ENCODE measurements at places on chromosomes 3 and 15.

- DNase-seq, result peak; percentile 54
These were observed 25.3 kb downstream of the ADGRG7 start for GRCh38 chr3:100634493-100635272.

GRCh38 chr3:152780553-152780952 is 54.4 kb upstream of the P2RY1 start:
- DNase-seq, result peak; percentile 2

DNA sequence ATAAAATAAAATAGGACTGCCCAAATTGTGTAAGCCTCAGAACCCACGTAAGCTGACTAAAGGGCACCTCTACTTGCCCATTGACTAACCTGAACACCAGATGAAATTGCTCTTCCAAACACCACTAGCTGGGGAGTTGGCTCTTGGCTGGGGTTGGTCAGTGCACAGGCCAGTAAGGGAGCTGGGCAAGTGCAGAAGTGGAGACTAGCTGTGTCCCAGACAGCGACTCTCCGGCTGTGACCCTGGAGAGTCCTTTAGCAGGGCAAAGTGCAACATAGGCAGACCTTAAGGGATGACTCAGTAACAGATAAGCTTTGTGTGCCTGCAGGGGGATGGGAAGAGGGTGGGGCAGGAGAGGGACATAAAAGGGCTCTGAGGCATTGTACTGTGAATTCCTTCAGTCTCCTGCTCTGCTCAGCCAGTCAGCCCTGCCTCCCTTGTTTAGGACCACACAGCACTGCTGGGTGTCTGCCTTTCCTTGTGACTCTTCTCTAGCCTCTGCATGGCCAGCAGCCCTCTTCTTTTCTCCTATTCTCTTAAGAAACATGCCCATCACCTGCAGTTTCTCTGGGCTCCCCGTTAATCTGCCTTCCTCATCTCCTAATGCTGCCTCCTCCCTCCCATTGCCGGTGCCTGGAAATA is 13.2 kb downstream of the NR1I2 start:
- DNase-seq, result peak; percentile 53

- no peak for DNase-seq
These were observed 356.2 kb downstream of the OCA2 start for GRCh38 chr15:27742751-27743477.

- no peak for DNase-seq
These were observed 496.3 kb downstream of the NLGN1 start for GRCh38 chr3:173893835-173894234.

DNA sequence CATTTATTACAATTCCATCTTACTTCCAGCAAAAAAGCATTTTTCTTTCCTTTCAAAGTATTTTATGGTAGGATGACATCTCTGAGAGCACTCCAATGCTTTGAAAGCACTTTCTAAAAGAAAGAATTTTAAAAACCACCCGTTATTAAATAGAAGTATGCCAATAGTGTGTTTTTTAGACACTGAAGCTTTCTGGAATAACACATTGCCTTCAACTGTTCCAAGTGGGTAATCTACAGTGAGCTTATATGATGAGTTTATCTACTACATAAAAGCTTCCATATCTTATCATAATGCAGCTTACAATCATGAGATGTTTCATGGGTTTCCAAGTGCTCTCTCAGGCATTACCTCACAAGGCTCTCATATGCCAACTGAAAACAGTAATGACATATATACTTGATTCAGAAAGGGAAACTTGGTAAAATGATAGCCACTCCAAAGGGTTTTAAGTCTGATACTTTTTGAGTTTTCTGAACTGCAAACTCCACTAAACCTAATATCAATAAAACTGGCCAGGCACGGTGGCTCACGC is 14.1 kb downstream of the CMTM6 start:
- DNase-seq, result no peak

DNA sequence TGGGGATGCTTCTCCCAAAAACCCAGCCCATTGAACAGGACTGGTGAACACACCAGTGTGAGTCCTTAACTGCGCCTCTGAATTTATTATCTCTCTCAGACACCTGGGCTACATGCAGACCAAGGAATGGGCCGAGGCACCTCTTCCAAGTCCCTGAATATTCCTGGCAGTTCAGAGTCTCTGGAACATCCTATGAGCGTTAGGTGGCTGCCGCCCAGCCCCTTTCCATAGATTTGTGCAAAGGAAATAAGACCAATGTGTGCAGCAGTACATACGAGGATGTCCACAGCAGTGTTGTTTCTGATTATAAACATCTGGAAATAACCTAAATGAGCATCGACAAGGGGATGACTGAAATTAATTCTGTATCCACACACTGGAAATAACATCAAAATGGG is 104.9 kb upstream of the RPL32 start:
- DNase-seq, result no peak

DNA sequence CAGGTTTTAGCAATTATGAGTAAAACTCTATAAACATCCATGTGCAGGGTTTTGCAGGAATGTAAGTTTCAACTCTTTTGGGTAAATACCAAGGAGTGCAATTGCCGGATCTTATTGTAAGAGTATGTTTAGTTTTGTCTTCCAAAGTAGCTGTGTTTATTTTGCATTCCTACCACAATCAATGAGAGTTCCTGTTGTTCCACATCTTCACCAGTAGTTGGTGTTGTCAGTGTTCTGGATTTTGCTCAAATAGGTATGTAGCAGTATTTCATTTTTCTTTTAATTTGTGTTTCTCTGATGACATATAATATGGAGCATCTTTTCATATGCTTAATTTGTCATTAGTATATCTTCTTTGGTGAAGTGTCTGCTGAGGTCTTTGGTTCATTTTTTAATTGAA is 185.1 kb upstream of the GALNT15 start:
- no peak for DNase-seq

All from LHCN-M2 (cell line).